ENCODE measurements at places on chromosomes 5 and 9.

GRCh38 chr5:58439094-58439644, 20.7 kb downstream of the PLK2 start:
- no peak for DNase-seq

DNA sequence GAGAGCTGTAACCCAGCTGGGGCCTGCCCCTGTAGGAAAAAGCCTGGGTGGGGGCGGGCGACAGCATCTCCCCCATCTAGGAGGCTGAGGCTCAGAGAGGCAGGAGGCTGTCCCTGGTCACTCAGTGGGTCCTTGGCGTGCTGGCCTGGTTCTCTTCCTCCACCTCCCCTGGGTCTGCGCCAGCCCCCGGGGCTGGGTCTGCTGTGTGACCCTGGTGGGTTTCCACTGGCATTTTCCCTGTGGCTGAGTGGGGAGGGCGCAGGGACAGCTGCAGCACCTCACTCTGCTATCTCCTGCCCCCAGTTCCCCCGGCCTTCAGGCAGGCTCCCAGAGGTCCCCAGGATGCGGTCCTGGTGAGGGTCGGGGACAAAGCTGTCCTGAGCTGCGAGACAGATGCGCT, 59.5 kb upstream of the ASS1 start:
- DNase-seq, result no peak

DNA sequence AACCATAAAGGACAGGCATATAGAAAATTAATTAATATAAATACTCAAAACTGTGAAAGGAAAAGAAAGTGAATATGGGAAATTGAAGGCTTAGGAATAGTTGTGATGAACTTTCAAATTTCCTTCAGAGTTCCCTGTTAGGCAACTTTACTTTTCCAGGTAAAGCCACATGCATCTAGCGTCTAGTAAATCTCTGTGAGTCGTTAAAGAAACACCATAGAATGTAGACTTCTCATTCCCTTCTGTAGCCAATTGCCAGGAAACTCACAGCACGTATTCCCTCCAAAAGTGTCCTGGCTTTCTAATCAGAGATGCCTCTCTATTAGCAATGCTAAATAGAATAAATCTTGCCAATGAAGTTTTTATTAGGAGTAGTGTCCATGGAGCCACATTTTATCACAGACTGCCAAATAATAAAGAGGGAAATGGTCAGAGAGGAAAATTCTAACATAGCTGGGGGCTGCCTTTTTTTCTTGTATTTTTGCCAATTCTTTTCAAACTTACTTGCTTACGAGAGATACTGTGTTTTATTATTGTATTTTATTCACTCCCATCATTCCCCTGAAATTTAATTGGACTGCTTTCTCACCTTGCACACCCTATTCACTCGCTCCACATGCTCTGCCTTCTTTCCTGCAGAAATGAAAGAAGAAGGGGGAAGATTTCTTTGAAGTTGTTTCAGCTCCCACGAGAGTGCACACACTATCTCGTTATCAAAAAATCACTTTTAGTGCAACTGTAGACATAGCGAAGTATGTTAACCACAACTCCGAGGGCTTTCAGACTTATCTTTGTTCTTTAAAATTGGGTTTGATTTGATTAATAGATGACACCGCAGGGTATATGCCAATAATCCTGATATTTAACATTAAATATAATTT, 439.0 kb downstream of the CSNK1G3 start:
- no peak for DNase-seq

DNA sequence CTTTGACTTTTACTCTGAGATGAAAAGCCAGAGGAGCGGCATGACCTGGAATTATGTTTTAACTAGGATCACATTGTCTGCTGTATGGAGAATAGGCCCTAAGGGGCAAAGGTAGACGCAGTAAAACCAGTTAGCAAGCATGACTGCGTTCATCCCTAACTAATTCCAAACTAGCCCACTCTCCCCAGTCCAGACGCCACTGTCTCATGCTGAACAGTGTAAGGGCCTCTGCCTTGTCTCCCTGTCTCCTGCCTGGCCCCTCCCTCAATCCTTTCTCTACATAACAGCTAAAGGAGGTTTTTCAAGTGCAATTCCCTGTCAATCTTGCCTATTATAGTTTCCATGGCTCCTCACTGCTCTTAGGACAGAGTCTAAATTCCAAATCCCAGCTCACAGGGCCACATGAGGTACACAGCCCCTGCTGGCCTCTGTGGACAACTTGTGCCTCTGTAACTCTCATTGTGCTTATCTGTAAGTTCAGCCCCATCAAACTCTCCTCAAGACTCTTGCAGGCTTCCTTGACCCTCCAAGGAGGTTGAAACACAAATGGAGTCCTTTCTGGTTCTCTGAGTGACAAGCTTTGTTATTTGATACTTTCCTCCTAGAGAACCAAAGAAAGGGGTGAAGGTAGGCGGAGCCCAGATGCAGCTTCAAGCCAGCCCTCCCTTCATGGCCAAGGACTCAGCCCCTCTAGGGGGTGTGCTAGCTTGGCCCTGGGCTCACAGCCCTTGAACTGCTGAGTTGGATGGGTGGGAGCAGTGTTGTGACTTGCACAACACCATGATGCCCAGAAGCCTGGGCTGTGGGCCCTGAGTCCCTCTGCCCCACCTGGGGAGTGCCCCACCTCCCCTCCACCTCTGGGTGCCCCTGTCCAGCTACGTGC, 16.0 kb upstream of the SLC22A4 start:
- DNase-seq, result no peak

DNA sequence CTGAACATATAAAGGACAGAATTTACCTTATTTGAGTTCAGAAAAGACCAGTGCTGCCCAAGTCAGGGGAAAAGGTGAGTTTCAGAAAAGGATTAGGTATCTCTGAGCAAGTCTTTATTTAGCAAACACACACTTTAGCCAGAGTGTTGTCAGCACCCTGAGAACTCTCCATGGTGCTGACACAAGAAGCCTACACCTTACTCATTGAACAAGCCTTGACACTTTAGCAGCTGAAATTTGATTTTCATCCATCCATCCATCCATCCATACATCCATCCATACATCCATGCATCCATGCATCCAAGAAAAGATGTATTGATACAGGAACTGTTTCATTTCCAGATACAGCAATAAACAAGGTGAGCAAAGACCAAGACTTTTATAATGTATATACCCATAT, 311.2 kb downstream of the TRIM32 start:
- no peak for DNase-seq

- no peak for DNase-seq
Observed at GRCh38 chr9:130557077-130557468, 22.3 kb upstream of the FUBP3 start.

DNA sequence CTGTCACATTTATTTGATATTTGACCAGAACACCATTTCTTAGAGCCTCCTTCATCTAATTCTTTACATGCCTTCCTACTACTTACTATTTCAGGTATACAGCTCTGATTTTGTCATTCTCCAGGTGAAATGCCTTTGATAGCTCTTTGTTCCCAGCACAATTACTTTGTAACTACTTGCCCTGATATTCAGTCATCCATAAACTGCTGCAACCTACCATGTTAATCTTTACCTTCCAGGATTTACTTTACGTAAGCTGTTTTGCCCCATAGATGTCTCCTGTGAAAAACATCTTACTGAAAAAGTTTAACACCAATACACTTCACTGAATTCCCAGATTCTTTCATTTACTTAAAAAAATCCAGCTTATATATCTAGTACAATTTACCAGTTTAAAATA, 443.8 kb upstream of the CYLC2 start:
- DNase-seq, result no peak

- no peak for DNase-seq
Observed at GRCh38 chr9:132729235-132729890, 59.1 kb downstream of the GTF3C4 start.

GRCh38 chr5:71862507-71863060, 143.5 kb downstream of the CARTPT start:
- no peak for DNase-seq

DNA sequence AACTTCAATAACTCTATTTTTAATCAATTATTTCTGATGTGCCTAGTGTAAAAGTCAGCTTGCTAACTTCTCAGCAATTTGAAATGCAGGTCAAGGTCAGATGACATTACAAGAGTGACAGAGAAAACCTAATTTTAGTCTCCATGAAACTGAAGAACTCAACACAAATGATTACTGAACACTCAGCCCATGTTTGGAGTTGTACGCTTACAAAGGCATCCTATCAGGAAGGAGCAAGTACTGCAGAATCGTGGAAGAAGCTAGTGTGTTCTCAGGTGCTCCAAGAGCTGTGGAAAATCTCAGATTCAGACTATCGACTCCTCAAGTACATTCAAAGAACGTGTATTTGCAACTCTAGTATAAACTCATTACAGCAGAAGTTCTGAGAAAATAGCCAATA, 526.7 kb downstream of the PDE4D start:
- DNase-seq, result no peak

DNA sequence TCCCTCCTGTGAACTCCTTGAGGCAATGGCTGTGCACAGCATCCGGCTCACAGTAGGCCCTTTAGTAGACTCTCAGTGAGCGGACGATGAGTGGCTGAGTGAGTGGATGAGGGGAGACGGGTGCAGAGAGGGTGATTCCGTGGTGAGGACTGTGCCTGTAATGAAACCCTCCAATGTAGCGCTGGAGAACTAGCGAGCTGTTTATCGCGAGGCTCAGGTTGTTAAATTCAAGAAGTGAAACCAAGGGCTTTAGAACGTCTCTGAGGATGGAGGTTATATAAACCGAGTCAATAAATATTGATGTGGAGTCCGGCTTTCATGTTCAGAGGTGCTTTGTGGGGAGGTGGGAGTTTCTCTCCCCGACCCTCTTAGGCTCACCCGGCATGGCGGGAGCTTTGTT, 53.2 kb downstream of the NSG2 start:
- DNase-seq, result no peak

GRCh38 chr9:121884057-121884541, 209.0 kb downstream of the TTLL11 start:
- DNase-seq, result no peak

DNA sequence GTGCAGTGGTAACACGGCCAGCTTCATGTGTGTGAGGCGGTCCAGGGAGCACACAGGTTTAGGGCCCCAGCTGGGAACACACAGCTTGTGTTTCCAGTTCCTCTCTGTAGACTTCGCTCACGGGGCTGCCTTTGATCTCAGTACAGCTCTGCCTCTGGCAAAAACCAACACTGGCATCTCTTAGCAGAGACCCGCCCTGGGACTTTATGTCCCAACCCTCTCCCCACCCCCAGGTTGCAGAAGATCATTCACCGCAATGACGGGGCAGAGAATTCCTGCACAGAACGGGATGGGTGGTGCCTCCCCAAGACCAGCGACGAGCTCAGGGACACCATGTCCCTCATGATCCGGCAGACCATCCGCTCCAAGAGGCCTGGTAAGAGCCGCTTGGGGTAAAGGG, 5.2 kb upstream of the CEL start:
- no peak for DNase-seq

GRCh38 chr5:157259699-157260098, 6.2 kb upstream of the CYFIP2 start:
- DNase-seq, result no peak

GRCh38 chr5:35979715-35980114, 11.5 kb downstream of the UGT3A1 start:
- DNase-seq, result no peak
